Activated naive CD8-positive, alpha-beta T cell treated with anti-CD3 and anti-CD28 coated beads, Interleukin-2, amount 50 U/mL, for 16 hours (primary cell): ENCODE measurements at places on chromosomes 1 and 21.

DNA sequence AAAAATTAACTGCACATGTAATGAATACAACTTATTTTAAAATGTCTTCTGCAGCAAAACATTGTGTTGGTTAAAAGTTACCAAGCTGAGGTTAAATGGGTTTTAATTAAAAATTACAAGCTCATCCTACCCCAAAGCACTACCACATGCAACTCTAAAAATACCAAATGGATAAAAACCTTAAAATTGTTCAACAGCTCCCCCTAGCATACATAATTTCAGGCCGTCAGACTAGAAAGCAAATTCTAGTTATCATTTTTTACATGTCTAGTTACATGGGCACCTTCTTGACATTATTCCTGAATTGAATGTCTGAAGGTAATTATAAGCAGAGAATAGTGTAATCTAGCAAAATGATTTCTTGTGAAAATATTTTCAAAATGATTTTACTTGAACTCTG, 176.5 kb downstream of the C1orf21 start:
- DNase-seq: no peak

DNA sequence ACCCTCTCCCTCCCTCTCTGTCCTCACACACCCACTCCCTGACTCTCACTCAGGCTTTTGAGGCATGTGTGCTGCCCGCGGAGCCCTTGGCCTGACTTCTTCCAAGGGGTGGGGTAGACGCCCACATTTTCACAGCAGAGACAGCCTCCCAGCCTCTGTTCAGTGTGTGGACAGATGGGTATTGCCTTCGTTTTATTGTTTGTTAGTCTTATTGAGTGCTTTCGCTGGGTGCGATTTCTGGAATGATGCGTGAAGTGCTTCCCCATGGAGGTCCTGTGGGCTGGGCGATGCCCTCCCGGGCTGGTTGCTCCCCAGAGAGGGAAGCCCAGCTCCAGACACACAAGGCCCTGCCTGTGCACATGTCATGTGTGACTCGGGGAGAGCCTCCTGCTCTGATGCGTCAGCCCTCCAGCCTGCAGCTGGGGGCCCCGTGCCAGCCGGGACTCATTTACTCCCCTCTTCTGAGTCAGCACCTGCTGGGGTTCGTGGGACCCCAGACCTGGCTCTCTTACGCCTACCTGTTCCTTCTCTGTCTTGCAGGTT, 14.7 kb downstream of the PDXK start:
- DNase-seq: no peak

DNA sequence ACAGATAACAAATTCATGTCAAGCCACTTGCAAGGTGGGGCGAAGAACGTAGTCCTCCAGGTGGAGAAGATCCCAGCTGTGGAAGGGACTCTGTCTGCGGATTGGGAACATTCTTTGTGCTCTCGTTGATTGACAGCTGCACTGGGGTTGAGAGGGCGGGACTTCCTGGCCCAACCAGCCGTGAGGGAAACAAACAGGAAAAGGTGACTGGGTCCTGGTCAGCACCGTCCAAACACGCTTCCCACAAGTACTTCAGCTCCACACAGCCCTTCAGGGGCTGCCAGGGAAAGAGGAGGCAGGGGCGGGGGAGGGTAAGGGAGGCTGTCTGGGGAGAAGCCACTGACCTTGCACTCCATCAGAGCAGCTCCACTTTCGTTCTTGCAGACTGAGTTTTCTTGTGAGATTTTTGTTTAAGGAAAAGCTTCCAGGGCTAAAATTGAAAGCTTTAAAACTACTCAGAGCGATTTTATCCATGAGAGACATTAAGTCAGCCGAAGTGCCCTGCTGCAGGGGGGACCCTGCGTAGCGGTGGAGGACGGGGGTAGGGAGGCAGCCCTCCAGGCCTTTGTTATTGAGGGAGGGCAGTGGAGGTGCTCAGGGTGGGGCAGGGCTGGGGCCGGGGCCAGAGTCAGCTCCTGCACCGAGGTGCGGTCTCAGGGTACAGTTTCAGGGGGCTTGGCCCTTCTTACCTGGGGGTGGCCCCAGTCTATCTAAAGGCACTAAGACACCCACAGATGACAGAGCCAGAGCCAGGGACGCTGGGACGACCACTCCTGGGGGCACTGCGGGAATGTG, 21.6 kb upstream of the STUM start:
- no peak for DNase-seq

DNA sequence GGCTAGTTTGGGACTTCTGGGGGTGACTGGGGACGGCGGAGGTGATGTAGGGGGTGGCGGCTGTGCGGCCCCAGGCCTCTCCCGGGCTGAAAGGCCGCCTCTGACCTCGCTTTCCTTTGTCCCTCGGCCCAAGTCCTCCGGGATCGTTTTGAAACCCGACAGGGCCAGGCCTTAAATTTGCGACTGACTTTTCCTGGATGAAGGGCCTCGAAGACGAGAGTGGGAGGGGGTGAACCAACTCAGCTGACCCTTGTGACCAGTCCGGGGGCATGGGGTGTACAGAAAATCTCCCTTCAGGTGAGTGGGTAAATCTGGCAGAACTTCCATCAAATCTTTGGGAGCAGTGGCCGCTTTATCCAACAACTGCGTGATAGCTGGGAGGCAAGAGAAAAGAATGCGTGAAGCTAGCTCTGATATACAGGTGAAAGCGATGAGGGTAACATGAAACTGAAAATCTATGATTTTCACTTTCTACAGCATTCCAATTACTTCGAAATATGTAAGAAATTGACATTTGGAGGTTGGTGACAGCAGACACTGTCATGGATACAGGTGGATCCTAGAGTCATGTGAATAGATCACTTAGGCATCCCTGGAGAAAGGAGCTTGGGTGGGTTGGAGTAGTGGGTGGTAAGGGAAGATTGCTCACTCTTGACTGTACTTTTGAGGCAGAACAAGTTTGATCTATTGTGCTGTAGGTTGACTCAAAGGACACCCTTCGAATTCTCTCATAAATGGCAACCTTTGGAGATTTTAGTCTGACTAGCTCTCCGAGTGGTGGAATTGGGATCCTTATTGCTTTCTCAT, 885 bp downstream of the AHCYL1 start:
- DNase-seq: no peak

GRCh38 chr1:4702932-4703331, 48.5 kb downstream of the AJAP1 start:
- DNase-seq: no peak

- no peak for DNase-seq
Observed at GRCh38 chr1:27821761-27822315, 8.7 kb upstream of the PPP1R8 start.

- no peak for DNase-seq
Observed at GRCh38 chr1:160189649-160190625, at the start of gene CASQ1. Gene CASQ1 (plus strand): TSS chr1:160190575. CDS start chr1:160190752, 177 bp downstream.

GRCh38 chr1:159338018-159338417, 35.9 kb downstream of the FCER1A start:
- DNase-seq: no peak

DNA sequence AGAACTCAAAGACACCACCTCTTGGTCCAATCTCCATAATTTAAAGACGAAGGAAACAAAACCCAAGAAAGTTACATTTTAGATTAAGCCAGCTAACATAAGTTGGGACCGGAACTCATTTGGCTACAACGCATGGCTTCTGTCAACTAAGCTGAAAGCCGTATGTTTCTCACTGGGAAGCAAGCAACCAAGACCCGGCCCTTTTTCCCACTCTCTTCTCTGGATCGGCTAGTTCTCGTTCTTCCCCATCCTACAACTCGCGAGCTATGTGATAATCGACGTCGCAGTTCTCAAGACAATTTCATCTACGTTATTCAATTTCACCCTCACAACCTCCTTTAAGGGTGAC, 601 bp downstream of the CCT8 start:
- no peak for DNase-seq

GRCh38 chr1:210505601-210506496, 177.1 kb downstream of the HHAT start:
- no peak for DNase-seq

DNA sequence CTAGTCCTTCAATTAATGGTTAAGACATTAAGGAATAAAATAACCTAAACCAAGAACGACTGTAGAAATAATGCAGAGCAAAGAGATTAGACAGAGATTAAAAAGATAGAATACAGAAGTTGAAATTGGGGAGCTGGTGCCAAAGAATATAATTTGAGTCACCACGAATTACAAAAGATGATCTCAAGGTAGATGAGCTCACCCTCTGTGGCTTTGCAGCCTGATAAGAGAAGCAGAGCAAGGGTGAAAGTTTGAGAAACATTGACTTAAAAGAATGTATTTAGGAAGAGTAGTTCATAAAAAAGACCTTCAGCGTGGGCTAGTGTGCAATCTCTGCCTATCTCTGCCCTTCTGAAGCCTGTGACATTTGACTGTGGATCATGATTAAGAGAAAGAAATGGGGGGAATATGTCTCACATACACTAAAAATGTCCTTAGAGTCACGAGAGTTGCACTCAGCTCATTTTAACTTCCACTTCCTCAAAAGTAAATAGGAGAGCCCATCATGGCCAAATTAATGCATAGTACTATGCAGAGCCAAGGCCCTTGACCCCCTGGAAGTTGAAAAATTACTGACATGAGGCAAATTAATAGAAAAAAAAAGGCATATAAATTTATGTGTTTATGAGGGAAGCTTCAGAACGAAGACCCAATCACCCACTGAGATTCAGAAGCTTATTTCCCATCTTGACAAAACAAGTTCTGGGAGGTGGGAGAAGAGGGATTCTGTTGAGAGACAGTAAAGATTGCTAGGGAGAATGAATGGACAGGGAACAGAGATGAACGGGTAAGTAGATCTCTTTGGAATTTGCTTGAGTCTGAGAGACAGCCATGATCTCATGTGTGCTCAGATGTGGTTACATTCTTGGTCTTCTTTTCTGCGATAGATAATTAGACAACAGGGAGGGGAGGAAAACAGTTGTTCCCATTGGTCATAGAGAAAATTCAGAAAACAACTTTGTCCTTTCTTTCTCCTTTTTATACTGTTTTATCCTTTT, 395.4 kb upstream of the LRRC7 start:
- DNase-seq: no peak

DNA sequence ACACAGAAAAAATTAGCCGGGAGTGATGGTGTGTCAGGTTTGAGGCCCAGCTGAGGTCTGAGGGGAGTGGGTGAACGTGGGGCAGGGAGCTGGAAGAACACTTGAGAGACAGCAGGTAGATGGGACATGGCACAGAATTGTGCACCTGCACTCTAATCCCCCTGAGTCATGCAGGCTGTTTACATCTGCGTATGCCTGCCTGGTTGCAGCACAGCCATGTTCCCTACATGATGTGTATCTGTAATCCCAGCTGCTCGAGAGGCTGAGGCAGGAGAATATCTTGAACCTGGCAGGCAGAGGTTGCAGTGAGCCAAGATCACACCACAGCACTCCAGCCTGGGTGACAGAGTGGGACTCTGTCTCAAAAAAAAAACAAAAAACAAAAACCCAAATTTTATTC, 44.8 kb downstream of the ATP5PO start:
- no peak for DNase-seq

GRCh38 chr1:205373022-205373797, 16.5 kb upstream of the KLHDC8A start:
- no peak for DNase-seq

GRCh38 chr1:206001476-206001888, 1.7 kb downstream of the RAB7B start:
- DNase-seq: no peak

DNA sequence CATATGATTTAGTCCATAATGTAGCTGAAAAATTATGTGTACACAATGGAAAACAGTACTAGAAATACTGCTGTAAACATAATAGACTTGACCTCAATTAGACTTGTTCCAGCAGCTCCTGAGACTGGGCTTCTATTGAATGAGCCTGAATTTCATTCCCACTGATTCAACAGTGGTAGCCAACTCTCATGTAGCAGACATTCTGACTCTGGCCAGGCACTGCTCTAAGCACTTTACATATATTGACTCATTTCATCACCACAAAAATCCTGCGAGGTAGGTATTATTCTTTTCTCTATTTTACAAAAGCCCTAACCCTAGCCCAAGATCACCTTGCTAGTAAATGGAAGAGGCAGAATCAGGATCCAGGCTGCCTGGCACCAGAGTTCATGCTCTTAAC, 12.8 kb upstream of the CTSS start:
- DNase-seq: no peak

DNA sequence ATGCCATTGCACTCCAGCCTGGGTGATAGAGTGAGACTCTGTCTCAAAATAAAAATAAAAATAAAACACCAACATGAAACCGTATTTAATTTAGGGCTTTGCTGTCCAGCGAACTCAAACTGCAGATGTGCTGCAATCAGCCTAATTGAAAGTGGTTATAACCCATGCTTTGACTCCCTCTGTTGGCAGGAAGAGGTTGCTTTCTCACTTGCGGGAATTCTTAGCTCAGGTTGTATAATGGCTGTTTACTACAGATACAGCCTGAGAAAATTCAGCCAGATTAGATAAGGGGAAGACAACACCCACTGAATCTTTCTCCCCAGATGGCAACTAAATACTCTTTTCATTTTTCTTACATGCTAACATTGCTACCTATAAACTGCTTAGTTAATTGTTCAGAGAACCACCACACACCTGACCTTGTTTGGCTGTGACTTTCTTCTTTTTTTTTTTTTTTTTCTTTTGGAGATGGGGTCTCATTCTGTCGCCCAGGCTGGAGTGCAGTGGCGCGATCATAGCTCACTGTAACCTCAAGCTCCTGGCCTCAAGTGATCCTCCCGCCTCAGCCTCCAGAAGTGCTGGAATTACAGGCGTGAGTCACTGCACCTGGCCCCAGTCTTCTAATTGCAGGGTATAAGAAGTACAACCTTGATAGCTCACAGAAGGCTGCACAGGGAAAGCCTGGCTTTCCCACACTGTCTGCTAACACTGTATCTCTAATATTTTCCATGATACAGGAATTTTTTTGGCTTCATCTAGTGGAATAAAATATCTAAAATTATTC, 34.6 kb downstream of the DNTTIP2 start:
- DNase-seq: no peak

GRCh38 chr1:69572921-69573320, 5.2 kb downstream of the LRRC7 start:
- DNase-seq: no peak

- DNase-seq: no peak
Observed at GRCh38 chr21:46159390-46159789, 4.0 kb upstream of the FTCD start.

GRCh38 chr1:47996406-47997226, 569 bp downstream of the TRABD2B start:
- DNase-seq: no peak

DNA sequence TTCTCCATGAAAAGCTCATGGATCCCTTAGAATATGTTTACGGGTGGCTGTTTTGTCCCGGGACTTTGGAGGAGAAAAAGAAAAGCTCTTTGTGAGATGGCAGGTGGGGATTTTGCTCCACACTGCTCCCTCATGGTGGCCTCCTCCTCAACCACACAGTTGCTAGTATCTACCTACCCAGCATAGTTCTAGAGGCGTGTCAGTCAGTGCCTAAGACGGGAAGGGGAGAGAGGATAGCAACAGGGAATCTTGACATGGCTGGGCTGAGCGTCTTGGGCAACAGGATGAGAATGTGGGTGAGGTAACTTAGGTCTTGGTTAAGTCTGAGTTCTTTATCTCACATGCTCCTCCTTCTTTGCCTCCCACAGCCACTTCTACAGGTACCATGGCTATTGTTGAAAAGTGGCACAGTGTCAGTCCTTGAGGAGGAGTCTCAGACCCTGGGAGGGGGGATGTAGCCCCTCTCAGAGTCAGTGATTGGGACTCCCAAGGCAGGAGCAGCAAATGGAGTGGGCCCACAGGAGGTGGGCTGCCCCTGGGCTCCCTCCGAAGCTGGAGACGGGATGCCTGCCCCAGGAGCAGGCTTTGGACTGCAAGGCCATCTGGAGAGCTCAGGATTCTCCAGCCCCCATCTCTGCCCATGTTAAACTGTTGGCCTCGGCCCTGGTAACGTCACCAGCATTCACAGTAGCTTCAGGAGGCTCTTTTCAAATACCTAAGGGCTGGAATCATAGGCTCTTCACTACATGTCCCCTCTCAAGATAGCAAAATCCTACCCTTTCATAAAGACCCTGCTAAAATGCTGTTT, 75.4 kb downstream of the TENT5C start:
- no peak for DNase-seq
